ENCODE measurements at places on chromosomes 12 and 14.

DNA sequence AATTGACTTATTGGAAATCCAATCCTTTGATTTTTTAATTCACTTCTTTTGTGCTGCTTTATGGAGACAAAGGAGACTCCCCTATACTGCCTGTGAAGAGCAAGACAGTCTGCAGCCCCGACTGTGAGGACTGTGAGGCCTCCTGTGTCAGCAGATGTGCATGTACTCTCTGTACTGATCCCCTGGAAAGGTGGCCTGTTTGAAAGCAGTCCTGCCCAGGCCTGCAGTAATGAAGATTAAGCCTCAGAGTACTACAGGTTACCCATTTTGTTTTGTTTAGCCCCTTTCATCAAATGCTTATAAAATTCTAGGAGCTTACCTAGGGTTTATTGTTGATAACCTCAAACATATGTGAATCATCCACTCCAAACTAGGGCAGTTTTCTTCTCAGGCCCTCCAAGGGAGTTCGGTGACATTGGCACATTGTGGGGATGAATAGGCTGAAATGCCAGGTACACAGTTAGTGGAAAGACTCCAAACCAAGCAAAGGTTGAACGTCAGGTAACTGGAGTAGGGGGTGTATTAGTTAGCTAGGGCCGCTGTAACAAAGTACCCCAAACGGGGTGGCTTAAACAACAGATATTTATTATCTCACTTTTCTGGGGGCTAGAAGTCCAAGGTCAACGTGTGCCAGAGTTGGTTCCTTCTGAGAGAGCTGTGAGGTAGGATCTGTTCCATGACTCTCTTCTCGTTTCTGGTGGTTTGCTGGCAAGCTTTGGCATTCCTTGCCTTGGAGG lies 208.7 kb upstream of the BCL2L14 start:
- no peak for DNase-seq

DNA sequence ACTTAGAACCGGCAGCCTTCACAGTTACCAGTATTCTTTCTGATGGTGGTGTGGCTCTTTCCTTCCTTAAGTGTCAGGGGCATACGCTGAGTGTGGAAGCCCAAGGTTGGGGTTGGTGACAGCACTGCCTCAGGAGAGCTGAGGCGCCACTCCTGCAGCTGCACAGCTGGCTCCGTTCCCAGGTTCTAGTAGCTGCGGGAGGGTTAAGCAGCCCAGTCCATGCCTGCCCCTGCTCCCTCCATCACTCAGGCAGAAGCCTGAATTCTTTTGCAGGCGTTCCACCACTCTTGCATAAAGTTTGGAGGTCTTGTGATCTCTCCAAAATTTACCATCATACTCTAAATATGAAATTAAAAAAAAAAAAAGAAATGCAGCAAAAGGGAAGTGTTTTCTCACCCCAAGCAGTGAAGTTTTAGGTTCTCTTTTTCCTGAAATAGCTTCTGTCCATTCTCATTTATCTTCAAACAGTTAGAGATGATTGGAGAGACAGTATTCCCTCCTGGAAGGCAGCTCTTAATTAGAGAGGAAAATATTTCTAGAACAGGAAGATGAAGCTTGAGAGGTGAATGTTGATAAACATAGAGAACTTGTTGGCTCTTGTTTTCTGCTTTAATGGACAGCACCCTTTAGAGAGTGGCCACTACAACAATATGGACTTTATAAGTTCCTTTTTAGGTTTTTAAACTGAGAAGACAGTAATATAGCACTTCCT lies 136.1 kb downstream of the FGD4 start:
- peak; percentile 46 for DNase-seq

GRCh38 chr12:120625557-120626419 lies 14.6 kb upstream of the CABP1 start:
- DNase-seq = peak; percentile 69

DNA sequence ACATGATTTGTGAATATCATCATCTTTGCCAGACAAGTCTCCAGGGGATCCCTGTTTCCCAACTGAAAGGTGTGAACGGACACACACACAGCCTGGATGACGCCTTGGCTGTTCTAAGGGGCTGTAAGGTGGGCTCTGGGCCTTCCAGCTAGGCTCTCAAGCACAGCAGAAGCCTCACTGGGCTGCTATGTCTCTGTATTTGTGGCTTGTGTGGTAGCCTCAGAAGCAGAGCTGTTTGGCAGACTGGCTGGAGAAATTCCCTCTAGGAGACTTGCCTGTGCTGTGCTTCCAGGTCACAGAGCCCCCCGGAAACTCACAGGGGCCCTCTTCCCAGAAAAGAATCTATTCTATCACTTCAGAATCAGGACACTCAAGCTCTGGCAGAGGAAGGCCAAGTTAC lies 21.4 kb downstream of the OTUB2 start:
- no peak for DNase-seq

DNA sequence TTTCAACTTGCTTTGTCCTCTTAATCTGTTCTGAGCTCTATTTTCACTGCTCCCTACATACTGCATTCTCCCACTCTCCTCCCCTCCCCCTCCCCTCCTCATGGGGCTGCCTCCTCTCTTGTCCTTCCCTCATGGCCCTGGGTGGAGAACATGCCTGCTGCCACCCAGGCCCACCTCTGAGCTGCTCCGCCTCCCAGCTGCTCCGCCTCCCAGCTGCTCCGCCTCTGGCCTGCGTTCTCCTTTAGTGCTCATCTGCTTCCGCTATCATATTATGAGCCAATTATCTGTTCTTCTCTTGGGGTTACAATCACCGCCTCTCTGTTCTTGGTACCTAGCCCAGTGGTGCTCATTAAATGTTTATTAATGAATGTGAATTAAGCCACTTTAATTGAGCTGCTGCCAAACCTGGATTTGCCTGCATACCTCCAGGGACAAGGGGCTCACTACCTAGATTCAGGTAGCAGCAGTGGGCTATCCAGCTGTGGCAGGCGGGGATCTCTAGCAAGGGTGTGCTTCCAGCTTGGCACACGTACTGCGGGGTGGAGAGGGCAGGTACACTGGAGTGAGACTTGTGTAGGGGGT lies 32.0 kb upstream of the FAM181A start:
- DNase-seq = peak; percentile 46

DNA sequence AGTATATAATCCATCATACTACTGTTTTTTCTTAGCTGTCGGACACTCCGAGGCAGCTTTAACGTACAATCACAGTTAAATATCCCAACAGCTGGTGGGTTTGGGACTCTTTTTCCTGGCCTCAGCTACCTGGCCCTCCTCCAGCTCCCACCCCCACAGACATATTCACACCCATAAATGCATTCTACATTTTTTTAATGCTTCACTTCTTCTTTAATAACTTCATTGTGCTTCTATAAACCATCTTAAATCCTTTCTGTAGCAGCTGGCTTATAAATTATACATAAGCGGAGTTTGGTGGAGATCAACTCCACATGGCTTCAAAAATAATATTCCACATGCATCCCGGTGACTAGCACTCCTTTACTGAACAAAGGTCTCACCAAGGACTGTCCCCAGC lies 33.3 kb downstream of the TDG start:
- DNase-seq = no peak

- no peak for DNase-seq
Observed at GRCh38 chr14:35847636-35848035, 21.5 kb downstream of the BRMS1L start.

DNA sequence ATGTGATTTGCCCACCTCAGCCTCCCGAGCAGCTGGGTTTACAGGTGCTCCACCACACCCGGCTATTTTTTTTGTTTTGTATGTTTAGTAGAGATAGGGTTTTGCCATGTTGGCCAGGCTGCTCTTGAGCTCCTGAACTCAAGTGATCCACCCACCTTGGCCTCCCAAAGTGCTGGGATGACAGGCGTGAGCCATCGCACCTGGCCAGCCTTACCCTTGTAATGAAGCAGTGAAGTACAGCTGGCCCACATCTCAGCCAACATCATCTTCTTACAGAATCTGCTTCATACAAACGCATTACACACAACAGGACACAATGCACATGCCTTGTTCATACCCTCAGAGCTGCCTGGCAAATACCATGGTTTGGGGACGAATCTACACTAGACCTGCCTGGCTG lies 31.3 kb upstream of the CHFR start:
- no peak for DNase-seq

DNA sequence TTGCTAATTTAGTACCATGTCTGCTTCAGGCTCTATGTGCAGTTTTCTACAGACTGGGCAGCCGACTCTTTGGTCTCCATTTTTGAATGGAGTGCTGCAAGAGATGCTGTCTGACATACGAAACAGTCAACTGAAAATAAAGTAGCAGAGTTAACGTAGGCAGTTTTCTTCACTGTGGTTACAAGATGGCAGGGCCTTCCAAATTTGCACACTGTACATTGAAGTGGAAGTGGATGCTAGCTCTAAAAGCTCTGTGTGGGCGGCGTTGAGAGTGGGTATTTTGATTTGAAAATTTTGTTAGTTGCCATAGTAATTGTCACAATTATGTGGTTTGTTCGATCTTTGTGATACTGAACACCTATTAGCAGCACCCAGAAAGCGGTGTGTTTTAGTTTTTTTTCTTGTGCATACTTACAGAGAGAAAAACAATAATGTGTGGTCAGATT lies 154.9 kb upstream of the ATP2B1 start:
- no peak for DNase-seq

DNA sequence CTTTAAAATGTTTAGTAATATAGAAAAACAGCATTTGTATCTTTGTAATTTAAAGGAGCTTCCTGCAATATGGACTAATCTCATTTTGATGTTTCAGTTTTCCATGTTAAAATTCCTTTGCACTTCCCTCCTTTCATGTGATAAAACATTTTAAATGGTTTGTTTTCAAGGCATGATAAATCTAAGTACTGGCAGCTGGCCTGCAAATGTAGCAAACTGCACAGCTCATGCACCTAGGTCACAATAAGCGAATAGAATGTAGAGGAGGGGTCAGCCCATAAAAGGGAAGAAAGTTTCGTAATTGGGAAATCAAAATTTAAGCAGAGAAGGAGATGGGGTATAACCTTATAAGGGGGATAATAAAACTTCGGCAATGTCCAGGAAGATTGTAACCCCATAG lies 80.0 kb upstream of the KCNH3 start:
- no peak for DNase-seq

- no peak for DNase-seq
Observed at GRCh38 chr12:28631831-28632230, 441.6 kb downstream of the CCDC91 start.

- peak; percentile 70 for DNase-seq
Observed at GRCh38 chr12:69896653-69897381, 71.8 kb downstream of the MYRFL start.

DNA sequence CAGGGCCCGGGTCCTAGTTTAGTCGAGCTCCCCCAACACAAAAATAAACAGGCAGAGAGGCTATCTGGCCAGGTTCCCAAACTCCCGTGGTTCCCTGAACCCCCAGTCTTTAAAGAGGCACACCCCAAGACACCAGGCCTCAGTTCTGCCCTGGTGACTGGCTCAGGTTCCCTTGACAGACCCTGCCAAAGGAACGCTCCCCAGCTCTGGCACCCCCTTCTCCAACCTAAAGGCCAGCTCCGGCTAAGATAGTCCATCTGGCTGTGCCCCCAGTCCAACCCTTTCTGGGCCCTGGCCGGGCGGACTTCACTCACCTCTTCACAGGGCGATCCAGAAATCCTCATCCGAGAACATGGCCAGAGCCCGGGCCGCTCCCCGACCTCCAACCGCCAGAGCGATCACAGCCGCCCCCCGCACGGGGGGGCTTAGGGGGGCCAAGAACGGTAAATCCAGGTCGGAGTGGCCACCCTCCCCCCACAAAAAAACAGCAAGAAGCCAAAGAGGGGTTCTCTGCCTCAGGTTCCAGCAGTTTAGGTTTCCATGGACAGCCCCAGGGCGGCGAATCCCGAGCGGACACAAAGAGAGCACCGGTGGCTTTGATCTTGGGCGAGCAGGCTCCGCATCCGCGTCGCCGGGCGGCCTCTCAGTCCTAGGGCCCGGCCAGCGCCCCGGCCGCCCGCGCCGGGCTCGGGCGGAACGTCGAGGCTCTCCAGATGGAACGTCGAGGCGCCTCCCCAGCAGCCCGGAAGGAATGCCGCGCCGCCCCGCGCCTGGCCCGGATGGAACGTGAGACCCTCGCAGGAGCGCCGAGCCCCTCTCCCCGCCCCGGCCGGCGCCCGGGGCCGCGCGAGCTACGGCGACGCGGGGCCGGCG lies 1.1 kb downstream of the KMT2D start:
- peak; percentile 54 for DNase-seq

- DNase-seq = no peak
Observed at GRCh38 chr14:91858536-91859275, 8.6 kb downstream of the TC2N start.

- no peak for DNase-seq
Observed at GRCh38 chr12:5369298-5369697, 62.6 kb upstream of the NTF3 start.

DNA sequence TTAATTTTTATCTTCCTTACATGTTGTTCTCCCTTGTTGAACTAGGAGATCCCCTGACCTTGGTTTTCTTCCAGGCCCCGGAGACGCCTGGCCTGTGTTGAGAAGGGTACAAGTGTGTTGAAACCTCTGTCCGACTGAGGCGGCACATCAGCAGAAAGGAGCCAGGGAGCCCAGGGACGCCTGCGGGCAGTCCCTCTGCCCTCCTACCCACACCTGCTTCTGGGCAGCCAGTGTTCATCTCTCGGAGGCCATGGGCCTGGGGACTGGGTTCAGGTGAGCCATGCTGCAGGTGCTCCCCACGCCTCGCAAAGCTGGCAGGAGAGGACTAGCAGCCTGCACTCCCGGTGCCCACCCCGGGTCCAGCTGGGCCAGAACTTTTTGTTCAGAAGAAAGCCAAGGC lies 39.9 kb upstream of the EIF5 start:
- DNase-seq = no peak

- DNase-seq = no peak
Observed at GRCh38 chr12:87469295-87469694, 559.9 kb downstream of the C12orf50 start.

- DNase-seq = no peak
Observed at GRCh38 chr12:78568321-78569020, 296.1 kb upstream of the SYT1 start.

DNA sequence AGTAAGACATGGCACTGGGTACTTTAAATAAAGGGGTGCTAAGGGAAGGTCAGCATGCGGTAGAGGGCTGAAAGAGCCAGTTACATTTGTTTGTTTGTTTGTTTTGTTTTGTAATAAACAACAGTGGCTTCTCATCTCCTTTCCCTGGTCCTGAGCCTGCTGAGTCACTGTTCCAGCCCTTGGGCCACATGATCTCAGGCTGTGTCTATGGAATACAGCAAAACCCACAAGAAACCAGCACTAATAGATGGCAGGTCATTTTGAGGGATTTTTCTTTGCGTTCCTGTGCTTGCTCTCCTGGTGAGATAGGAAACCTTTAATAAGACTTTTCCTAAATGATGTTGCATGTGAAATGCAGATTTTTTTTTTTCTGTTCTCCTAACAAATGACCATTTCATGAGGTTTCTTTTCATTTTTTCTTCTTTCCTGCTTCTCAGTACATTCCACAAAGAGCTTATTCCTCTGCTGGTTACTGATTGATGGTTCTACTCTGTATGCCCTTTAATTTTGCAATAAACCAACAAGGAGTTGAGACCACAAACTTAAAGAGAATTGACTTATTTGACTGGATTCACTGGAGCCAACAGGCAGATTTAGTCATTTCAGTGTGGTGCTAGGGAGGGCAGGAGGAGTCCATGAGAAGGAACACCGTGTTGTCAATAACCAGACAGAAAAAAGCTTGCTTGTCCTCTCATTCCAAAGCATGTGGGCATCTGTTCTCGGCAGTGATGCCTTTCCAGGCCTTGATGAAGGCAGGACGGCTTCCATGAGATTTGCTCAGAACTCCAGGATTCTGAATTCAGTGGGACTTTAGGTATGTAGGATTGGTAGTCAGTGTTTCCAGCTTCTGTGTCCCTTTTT lies 459.2 kb downstream of the RAD51B start:
- no peak for DNase-seq

Data from WTC11 (cell line).